Suppressor macrophage treated with lipopolysaccharide for 4 hours (primary cell): ENCODE measurements at places on chromosomes 16 and 17.

DNA sequence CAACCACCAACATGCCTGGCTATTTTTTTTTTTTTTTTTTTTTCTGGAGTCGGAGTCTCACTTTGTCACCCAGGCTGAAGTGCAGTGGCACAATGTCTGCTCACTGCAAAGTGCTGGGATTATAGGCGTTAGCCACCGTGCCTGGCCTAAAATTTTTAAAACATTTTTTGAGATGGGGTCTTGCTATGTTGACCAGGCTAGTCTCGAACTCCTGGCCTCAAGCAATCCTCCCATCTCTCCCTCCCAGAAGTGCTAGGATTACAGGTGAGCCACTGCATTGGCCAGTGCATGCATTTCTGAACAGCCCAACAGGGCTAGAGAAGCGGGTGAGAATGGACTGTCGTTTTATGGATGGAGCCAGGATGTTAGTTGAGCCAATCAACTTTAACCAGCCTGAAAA, 72.4 kb downstream of the ERCC4 start:
- DNase-seq: no peak

DNA sequence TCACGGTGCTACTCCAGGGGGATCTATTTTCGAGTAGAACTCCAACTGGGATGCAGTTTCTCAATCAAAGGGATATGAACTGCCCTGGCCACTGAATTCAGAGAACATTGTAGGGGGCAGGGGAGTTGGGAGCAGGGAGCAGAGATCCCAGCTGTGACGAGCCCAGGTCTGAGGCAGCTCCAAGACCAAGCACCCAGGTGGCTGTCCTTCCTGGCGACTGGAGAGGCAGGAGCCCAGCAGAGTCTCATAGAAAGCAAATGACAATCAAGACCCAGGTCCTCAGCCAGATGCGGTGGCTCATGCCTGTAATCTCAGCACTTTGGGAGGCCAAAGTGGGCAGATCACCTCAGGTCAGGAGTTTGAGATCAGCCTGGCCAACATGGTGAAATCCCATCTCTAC, 60.1 kb downstream of the TK2 start:
- DNase-seq: no peak

DNA sequence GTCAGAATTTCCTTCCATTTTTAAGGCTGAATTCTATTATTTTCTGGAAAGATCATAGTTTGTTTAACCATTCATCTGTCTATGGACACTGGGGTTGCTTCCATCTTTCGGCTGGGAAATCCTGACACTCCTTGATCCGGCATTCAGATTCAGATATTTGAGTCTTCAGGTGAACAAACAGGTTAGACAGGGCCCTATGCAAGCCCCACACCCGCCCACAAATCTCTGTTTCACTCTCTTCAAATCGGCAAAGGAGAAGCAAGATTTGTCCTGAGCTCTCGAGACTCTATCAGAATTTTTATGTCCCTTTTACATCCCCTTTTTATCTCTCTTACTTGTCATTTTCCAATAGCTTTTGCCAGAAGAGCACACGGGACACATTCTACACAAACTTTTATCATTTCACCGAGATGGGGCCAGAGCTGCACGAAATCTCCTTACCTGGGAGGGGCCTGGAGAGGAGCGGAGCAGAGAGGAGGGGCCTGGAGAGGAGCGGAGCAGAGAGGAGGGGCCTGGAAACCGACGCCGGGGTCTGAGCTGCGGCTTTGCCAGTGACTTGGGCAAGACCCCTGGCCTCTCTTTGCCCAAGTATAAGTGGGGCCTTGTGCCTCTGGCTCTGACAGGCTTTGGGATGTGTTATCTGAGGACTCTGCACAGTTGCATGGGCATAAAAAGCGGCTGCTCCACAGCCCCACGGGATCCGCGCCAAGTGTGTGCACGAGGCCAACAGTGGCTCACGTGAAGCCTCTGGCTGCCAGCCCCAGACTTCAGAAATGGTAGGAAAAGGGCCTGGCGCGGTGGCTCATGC, 54.3 kb upstream of the RBFOX3 start:
- no peak for DNase-seq

- no peak for DNase-seq
Observed at GRCh38 chr16:86232496-86232895, 277.8 kb upstream of the FOXF1 start.

DNA sequence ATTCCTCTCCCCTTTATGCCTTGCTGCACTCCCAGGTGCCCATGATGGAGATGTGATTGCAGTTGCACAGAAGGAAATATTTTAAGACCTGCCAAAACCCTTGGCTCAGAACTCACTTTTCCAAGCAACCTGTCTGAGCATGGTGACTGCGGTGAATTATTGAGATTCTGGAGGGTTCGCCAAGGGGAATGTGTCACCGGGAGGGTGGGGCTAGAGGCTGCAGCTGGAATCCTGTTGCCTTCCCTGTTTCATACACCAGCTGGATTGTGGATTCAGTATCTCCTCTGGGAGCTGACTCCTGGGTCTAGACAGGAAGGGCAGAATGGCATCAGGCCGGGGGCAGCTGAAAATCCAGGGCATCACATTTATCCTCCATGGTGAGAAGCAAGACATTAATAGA, 527.2 kb downstream of the TMEM114 start:
- DNase-seq: no peak

DNA sequence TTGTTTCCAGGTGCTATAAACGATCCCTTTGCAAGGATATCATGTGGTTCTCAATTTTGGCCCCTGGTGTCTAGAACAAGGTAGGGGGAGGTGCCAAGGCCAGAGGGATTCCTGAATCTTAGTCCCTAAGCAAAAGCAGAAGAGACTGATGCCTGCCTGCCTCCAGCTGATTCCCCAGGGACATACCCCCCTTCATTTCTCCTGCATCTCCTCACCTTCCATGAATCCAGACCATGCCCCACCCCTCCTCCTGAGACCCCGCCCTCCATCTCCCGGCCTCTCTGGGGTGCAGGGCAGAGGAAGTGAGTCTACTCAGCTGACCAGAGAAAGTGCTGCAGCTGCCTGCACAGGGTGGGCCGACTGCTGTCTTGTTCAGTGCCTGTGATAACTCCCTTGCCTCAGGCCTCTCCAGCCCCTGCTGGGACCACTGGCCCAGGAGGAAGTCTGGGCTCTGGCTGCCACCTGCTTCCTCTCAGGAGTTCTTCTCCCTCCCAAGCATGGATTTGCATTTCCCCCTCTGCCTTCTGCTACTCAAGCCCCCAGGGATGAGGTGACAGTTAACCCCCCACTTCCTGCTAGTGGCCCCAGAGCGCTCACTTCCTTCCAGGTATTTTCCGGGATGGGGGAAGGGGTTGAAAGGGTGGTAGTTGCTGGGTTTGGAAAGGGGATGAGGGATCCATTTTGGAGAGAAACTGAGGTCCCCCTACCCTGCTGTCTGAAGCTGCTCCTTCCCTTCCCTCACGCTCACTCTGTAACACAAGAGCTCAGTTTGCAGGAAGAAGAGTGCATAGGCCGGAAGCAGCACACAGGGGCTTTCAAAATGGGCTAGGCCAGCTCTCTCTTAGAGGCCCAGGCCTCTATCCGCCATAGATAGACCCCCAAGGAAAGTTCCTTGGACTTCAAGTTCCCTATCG, 10.5 kb upstream of the TSPOAP1 start:
- DNase-seq: peak; percentile 86

GRCh38 chr17:76122431-76123190, 18.4 kb downstream of the FOXJ1 start:
- DNase-seq: no peak

DNA sequence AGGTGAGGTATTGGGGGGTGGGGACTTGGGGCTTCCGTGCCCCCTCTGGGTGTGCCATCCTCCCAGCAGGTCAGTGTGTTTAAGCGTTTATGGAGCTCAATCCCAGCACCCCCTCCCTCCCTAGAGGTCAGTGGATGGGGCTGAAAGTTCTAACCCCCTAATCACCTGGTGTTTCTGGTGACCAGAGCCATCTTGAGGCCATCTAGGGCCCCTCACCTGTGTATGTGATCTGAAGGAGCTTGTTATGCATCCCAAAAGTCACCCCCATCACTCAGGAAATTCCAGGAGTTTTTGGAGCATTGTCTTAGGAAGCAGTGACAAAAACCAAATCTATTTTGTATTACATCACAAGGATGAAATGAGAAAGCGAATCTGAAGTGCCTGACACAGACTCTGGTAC, 67.8 kb upstream of the NOL11 start:
- no peak for DNase-seq

- DNase-seq: no peak
Observed at GRCh38 chr17:62650587-62650986, 23.1 kb downstream of the MRC2 start.

DNA sequence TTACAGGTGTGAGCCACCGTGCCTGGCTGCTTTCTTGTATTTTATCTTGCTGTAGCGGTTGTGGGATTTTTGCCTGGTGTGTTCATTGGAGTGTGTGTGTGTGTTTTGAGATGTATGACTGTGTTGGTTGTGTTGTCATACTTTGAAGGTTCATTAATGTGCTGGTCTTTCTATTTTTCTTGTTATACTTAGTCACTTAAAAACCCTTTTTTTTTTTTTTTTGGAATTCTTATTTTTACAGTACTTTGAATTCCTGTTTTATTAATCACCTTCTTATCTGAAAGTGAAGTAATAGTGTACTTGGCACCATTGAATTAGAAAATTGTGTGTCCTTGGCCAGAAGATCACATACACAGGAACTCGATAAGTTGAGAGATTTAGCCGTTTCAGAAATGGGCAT, 30.2 kb downstream of the TENT4B start:
- DNase-seq: no peak

- DNase-seq: no peak
Observed at GRCh38 chr17:77495575-77495974, 354.8 kb downstream of the SEC14L1 start.

DNA sequence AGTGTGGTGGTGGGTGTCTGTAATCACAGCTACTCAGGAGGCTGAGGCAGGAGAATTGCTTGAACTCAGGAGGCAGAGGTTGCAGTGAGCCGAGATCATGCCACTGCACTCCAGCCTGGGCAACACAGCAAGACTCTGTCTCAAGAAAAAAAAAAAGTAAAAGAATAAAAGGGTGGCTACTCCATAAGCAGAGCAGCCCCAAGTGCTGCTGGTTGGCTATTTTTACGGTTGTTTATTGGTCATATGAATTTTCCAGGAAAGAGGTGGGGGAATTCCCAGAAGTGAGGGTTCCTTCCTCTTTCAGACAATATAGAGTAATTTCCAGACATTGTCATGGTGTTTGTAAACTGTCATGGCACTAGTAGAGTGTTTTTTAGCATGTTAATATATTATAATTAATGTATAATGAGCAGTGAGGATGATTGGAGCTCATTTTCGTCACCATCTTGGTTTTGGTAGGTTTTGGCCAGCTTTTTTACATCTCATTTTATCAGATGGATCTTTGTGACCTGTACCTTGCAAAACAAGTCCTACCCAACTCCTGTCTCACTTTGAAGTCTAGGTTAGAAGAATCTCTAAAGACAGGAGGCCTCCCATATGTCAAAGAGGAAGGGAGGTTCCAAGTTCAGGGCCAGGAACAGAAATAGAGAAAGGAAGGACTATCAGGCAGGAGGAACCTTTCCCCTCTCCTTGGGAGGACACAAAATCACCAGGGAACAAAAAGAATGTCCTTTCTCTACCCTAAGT, 39.1 kb downstream of the HOXB1 start:
- DNase-seq: peak; percentile 90

- DNase-seq: peak; percentile 12
Observed at GRCh38 chr16:65658349-65658748, 536.5 kb upstream of the CDH11 start.

GRCh38 chr16:81830845-81831540, 51.9 kb downstream of the PLCG2 start:
- no peak for DNase-seq

- no peak for DNase-seq
Observed at GRCh38 chr17:72176516-72176851, 55.7 kb downstream of the SOX9 start.

DNA sequence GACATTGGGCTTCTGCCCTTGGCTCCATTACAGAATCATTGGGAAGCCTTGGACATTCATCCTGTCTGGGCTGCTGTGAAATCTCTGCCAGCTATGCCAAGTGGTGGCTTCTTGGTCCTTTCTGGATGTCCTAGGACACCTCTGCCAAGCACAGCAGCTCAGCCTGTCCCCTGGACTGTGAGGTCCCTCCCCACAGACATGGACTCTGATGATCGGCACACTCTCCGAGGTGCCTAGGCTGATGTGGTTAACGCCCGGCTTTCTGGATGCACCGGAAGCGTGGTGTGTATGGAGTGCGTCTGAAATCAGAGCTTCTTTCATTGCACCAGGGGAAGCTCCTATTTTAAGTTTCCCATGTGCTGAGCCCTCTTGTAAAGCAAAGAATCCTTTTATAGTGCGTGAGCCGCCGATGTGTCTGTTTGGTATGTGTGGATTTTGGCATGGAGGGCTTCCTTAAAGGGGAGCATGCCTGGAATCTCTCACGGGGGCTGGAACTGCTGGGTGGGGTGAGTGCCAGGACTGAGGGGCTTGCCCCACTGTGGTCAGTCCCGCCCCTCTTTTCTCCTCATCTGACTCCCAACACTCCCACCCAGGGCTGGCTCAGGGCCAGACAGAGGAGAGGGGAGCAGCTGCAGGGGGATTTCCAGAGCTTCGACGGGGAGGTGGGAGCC, 7.0 kb upstream of the ARHGAP23 start:
- DNase-seq: no peak

- no peak for DNase-seq
Observed at GRCh38 chr16:86955136-86955855, 361.9 kb downstream of the C16orf95 start.

DNA sequence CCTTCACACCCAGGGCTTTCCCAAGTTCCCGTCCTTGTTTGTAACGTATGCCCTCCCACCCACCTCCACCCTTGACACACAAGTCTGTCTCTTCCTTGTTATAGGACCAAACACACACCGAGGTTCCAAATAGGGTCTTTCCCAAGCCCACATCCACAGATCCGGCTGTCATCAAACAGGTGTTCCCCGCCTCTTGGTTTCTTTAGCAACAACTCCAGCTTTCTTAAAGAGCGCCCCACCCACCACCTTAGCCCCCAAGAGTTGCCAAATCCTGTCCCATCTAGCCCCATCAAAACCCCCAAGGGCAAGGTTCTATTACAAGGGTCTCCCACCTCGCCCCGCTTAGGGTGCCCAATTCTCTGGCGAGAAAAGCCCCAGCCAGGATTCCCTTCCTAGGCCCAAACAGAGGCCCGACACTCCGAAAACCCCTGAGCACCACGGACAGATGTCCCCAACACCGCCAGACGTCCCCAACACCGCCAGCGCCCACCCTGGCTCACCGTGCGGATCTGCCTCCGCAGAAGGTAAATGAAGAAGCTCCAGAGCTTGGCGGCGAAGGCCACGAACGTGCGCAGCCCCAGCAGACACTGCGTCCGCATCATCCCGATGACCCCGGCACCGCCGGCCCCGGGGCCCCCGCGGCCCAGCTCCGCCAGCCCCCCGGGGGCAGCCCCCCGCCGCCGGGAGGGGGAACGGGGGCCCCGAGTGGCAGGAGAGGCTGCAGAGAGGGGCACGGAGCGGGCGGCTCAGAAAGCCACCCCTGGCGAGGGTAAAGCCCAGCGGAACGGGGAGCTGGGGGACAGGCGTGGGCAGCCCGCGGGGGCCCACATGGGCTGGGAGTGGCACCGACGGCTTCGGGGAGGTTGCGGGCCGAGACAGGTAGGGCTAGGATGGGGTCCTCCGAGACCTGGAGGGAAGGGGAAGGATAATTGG, 573 bp downstream of the CTDNEP1 start:
- peak; percentile 34 for DNase-seq
